Stimulated activated CD8-positive, alpha-beta memory T cell treated with anti-CD3 and anti-CD28 coated beads, Interleukin-15, amount 100 ng/mL, for 1 hour (primary cell): ENCODE measurements at places on chromosomes 3 and 15.

GRCh38 chr3:41115069-41115468, 84.2 kb upstream of the CTNNB1 start:
- DNase-seq, result no peak

DNA sequence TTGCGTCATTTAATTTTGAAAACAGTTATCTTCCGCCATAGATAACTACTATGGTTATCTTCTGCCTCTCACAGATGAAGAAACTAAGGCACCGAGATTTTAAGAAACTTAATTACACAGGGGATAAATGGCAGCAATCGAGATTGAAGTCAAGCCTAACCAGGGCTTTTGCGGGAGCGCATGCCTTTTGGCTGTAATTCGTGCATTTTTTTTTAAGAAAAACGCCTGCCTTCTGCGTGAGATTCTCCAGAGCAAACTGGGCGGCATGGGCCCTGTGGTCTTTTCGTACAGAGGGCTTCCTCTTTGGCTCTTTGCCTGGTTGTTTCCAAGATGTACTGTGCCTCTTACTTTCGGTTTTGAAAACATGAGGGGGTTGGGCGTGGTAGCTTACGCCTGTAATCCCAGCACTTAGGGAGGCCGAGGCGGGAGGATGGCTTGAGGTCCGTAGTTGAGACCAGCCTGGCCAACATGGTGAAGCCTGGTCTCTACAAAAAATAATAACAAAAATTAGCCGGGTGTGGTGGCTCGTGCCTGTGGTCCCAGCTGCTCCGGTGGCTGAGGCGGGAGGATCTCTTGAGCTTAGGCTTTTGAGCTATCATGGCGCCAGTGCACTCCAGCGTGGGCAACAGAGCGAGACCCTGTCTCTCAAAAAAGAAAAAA, 1.2 kb downstream of the B2M start:
- no peak for DNase-seq

DNA sequence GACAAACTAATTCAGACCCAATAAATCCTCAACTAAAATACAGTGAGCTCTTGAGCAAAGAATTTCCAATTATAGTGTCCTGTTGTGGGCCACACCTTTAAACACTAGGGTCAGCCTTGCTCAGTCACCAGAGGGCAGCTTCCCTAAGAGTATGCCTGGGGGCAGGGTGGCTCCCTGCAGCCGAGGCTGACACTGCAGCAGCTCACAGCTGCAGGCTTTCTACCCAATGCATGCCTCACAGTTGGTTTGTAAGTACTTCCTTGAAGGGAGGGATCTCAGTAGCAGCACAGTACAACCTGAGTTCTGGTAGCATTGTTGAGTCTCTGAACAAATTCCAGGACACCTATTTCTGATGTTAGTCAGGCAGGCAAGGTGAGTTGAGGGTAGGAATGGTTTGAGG, 335.6 kb downstream of the TUSC7 start:
- DNase-seq, result no peak

- no peak for DNase-seq
These were observed 125.4 kb downstream of the NUP210 start for GRCh38 chr3:13294442-13295351.

- DNase-seq, result no peak
These were observed 16.1 kb upstream of the LYSMD4 start for GRCh38 chr15:99749386-99749785.

- no peak for DNase-seq
These were observed 24.9 kb upstream of the GABRA5 start for GRCh38 chr15:26841941-26842340.

GRCh38 chr15:44153352-44153751, 41.7 kb downstream of the FRMD5 start:
- DNase-seq, result no peak
